ENCODE measurements at places on chromosomes 12 and 14.
A peak's percentile ranks its signal among the peaks of the same experiment; 100 is the strongest.

GRCh38 chr12:45703942-45704341 lies 25.6 kb upstream of the ARID2 start:
- no peak for DNase-seq

DNA sequence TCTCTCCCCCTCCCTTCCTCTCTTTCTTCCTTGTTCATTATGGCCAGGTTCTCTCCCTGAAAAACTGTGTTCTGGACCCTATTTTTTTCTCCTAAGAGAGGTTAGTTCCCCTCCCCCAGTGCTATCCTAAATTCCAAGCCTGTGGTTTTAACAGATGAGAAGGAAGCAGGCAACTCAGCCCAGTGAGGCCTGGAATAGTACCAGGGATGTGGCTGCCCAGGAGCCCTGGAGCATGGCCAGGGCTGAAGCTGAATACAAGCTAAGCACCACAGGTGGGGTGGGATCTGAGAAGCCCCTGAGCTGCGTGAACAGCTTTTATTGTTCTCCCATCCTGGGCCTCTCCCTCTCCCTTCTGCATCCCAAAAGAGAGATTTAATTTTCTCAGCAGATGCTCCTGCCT lies 1581.3 kb upstream of the TMEM132C start:
- no peak for DNase-seq

- no peak for DNase-seq
Measured at GRCh38 chr12:89087876-89088275, 264.4 kb downstream of the DUSP6 start.

- peak; percentile 32 for DNase-seq
Measured at GRCh38 chr12:116277467-116278278, at the start of gene MED13L. TSS of gene MED13L (minus strand) at chr12:116277693. CDS start at chr12:116277131, 562 bp downstream.

DNA sequence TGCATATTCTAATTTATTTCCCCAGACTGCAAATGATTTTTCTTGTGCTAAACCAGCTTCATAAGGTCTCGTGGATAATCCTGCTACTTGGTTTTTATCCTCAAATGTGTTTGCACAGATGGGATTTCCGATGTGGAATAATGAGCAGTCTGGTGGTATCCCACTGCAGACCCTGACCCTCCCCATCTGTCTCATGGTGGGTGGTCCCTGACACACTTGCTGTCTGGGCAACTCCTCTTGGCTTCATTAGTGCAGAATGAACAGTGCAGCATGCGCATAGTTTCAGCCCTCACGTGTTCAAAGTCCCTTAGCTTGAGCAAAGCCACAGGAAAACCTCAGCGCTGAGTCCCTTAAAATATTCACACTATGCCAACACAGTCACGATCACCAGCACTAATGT lies 996.5 kb downstream of the AACS start:
- DNase-seq, result no peak

- no peak for DNase-seq
Measured at GRCh38 chr14:57345106-57345505, 45.3 kb upstream of the NAA30 start.

DNA sequence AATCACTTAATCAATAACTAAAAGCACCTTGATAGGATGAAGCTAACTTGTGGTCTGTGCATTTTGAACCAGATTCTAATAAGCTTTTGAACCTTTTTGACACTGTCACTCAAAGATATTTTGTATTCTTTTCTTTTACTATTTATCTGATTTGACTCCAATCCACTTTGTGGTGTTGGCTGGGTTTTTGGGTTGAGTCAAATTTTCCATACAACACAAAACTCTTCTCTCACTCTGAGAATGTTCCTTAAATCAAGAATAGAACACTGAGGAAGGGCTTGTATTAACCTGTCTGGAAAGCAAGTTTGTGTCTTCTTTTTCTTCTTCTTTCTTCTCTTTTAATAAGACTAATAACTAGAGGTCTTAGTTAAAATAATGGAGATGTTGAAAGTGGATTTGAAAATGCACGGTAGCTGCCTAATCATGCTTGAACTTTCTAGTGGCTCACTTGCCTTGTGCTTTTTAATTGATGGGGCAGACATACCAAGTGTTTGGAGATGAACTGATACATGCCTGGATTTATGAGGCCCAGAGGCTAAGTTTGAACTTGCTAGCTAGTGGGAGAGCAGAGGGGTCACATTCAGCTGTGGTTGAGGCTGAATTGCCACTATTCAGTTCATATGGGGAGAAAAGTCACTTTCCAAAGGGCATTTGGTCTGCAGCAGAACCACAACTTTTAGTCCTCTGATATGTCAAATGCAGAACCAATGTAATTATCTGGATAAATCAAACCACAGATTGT lies 93.5 kb upstream of the PTHLH start:
- no peak for DNase-seq

DNA sequence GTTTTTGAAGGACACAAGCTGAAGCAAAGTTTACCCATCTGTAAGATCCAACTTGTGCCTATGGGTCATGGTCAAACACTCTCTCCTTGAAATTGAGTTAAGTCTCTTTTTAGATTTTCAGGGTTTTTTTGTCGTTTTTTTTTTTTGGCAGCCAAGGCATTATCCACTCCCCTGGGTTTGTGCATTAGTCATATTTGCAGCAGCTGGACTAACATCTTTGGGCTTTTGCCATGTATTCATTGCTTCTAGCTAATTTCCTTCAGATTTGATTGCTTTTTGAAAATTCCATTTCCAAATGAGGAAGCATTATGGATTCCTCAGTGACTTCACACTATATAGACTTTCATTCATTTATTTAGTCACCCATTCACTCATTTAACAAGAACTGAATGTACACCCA lies 80.3 kb upstream of the SRRM4 start:
- no peak for DNase-seq

GRCh38 chr12:46174919-46175318 lies 93.9 kb downstream of the SLC38A1 start:
- DNase-seq, result no peak

DNA sequence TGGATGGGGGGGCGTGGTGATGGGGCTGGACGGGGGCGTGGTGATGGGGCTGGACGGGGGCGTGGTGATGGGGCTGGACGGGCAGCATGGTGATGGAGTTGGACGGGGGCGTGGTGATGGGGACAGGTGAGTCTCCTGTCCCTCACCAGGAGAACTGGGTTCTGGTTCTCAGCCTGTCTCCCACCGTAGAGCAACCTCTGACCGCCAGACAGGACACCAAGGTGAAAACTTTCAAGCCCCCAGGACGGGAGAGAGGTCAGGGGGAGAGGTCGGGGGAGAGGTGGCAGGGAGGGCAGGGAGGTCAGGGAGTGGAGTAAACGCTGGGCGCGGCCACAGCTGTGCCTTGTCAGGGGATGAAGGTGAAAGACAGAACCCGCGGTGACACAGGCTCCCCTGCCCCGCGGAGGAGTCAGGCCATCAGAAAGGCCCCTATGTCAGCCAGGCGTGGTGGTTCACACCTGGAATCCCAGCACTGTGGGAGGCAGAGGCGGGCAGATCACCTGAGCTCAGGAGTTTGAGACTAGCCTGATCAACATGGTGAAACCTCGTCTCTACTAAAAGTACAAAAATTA lies 84.6 kb downstream of the GALNT9 start:
- no peak for DNase-seq

- DNase-seq, result no peak
Measured at GRCh38 chr12:100539202-100539601, 34.3 kb upstream of the GAS2L3 start.

GRCh38 chr12:13390381-13390861 lies 193.9 kb downstream of the EMP1 start:
- no peak for DNase-seq
